Nasal cavity respiratory epithelium epithelial cell of viscerocranial mucosa (primary cell): ENCODE measurements at places on chromosomes 1 and 21. TPM values are rescaled to one million over a fixed set of nuclear protein-coding genes. Genes with fewer than 3 reads are reported as not detected.

Gene CELA2A
- total RNA-seq = not detected in 2 replicates

Gene OPTC
- total RNA-seq = not detected in 2 replicates

Gene AK2
- 74.8 and 103 TPM in 2 replicates for total RNA-seq

Gene FLG2
- under 0.01 TPM in 1 of 2 replicates, not detected in the other for total RNA-seq

Gene S1PR1
- total RNA-seq = 0.28 and 0.34 TPM in 2 replicates

Gene LENEP
- 1.00 TPM in 1 of 2 replicates, not detected in the other for total RNA-seq

Gene OR10Z1
- total RNA-seq = not detected in 2 replicates

Gene IGSF5
- 0.07 TPM in 1 of 2 replicates, not detected in the other for total RNA-seq
